ENCODE measurements at places on chromosomes 7 and 10.
A peak's percentile ranks its signal among the peaks of the same experiment; 100 is the strongest.

GRCh38 chr10:97279121-97279815, 13.2 kb downstream of the ARHGAP19 start:
- DNase-seq: no peak

- DNase-seq: no peak
Observed at GRCh38 chr7:149873970-149874643, 338 bp downstream of the ATP6V0E2 start.

DNA sequence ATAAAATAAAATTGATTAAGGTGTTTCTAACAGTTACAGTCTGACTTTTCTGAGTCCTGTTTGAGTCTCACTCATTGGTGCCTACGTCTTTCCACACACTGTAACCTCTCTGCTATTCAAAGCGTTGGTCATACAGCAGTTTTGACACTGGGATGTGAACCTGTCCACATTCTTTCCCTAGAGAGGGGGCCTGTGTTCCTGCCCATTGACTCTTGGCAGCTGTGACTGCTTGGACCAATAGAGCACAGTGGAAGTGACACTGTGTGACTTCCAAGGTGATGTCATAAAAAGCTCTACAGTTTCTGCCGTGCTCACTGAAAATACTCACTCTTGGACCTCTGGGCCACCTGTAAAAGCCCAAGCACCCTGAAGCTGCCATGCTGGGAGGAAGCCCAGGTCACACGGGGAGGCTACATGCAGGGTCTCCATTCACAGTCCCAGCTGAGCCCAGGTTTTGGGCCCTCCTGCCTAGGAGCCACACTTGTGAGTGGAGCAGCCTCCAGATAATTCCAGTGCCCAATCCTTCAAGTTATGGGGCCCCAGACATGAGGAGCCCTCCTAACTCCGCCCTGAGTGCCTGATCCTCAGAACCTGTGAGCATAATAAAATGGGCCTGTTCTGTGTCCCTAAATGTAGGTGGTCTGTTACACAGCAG, 704 bp upstream of the ANTXRL start:
- no peak for DNase-seq

DNA sequence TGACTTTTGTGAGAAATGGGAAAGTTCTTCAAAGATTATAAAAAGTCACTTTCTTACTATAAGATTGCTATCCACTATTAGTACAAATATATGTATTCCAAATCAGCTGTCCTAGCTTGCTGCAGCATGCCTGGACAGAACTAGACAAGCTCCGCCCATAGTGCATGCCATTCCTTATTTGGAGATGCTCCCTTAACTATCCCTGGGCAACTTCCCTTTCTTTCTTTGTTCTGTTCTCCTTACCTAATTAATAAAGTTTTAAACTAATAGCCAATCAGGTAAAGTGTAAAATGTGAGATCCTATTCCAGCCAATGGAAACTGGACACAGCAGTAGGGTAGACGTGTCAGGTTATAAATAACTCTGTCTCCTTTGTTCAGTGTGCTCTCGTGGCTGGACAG, 281.9 kb downstream of the CAMK1D start:
- no peak for DNase-seq

DNA sequence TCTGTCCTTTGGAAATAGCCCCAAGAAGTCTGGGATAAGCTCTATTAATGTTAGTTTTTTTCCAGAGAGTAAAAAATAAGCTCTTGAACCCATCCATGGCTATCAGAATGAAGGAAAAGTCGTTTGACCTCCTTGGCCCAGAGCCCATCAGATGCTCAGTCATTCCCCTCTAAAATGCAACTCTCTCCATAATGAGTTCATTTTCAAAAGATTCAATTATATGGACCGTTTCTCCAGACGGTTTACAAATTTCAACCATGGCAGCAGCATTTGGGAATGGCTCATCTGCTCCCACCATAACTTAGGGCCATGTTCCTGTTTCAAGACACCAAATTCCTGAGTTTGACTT, 220.0 kb downstream of the PTPRN2 start:
- DNase-seq: no peak

- peak; percentile 73 for DNase-seq
Observed at GRCh38 chr10:119602241-119603095, 5.7 kb upstream of the TIAL1 start.

- DNase-seq: no peak
Observed at GRCh38 chr7:33940503-33940902, 35.2 kb downstream of the BMPER start.

- no peak for DNase-seq
Observed at GRCh38 chr10:16999665-17000451, 129.8 kb downstream of the CUBN start.
